ENCODE measurements at places on chromosomes 13 and 19.

- no peak for DNase-seq
Observed at GRCh38 chr13:32428581-32429432, 877 bp upstream of the N4BP2L1 start.

DNA sequence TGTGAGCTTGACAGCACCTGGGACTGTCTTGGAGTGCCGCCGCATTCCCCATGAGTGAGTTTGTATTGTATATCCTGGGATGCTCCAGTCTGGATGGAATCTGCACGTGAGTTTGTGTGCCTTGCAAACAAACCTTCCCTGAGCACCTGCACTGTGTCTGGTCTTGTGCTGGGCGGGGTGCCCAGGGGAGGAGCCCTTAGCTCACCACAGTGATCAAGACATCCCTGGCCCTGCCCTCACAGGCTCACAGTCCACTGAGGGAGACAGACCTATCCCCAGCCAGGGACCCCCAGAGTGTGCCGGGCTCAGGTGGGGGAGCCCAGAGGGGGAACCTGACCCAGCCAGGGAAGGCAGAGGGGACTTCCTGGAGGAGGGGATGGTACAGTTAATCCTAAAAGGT lies 1.7 kb upstream of the BCAM start:
- no peak for DNase-seq

- no peak for DNase-seq
Observed at GRCh38 chr13:49046002-49046401, 70.3 kb downstream of the FNDC3A start.

DNA sequence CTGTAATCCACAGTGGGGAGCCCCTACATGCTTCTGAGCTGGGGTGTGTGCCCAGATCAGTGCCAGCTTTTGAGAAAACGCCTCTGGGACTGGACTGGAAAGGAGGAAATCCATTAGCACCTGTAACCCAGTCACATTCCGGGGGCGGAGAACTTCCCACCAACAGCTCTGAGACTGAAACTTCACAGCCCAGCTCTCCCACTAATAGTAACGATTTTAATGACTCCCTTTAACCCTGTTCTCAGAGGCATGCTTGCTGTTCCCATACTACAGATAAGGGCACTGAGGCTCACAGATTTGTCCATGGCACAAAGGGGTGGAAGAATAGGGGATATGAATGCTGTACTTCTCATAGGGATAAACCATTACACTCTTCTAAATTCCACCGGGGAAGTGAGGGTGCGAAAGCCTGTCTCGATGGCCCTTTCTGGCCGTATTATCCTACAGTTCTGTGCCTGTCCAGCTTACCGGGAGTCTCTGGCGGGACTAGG lies 851 bp downstream of the FBXO46 start:
- DNase-seq = no peak

GRCh38 chr19:47240996-47241918 lies 10.3 kb upstream of the BBC3 start:
- DNase-seq = peak; percentile 81

DNA sequence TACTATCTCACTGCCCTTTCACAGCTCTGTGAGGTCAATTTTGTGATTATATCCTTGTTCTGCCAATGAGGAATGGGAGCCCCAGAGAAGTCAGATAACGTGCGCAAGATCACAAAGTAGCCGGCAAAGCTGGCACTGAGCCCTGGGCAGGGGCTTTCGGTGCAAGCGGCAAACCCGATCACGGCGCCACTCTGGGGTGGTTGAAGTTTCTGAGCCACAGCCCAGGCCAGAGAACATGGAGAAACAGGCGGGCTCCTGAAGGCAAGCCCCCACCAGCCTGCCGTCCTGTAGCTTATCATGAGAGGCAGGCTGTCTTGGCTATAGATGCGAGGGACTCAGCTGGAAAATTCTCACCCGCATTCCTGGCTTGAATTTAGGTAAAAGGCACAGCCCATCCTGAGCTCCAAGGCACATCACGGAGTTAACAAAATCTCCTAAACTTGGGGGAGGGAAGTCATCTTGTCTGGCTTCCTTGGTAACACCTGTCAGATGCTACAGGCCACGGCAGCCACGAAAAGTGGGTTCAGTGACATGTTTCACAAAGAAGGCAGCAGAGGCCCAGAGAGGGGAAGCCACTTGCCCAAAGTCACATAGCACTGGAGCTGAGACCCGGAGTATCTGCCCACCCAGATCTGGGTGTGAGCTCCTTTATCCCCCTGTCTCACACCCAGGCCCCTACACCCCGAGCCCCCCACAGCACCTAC lies 12.5 kb downstream of the TNNT1 start:
- DNase-seq = no peak

- no peak for DNase-seq
Observed at GRCh38 chr19:4058693-4059452, 7.8 kb downstream of the ZBTB7A start.

DNA sequence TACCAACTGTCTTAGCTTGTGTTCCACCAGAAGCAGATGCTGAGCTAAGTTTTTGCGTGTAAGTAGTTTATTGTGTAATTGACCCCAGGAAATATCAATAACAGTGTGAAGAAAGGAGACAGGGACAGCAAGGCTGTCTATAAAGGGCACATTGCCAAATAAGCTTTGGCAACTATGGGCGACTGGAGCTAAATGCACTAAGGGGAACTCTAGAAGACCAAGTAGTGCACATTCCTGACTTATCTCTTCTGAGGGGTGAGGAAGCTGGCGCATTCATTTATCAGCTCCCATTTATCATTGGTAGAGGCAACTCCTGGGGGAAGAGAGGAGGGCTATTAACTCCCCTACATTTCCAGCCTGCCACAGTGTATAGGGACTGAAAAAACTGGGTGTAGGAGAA lies 135.0 kb downstream of the DLEU7 start:
- DNase-seq = no peak

DNA sequence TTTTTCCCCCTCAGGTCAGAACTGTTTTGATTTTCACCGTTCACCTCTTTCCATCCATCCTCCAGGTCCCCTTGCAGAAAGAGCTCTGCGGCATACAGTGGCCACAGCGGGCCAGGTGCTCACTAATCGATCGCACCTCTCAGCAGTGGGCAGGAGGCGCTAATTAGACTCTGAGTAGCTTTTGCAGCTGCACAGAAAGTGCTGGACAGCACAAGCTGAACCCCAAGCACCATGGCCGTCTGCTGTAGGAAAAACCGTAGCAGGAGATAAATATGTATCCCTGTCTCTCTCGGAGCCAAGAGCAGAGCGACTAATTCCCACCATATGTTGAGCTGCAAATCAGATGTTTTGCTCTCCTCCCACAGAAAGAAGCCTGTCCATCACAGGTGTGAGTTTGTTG lies 54.4 kb downstream of the PEX11G start:
- no peak for DNase-seq

DNA sequence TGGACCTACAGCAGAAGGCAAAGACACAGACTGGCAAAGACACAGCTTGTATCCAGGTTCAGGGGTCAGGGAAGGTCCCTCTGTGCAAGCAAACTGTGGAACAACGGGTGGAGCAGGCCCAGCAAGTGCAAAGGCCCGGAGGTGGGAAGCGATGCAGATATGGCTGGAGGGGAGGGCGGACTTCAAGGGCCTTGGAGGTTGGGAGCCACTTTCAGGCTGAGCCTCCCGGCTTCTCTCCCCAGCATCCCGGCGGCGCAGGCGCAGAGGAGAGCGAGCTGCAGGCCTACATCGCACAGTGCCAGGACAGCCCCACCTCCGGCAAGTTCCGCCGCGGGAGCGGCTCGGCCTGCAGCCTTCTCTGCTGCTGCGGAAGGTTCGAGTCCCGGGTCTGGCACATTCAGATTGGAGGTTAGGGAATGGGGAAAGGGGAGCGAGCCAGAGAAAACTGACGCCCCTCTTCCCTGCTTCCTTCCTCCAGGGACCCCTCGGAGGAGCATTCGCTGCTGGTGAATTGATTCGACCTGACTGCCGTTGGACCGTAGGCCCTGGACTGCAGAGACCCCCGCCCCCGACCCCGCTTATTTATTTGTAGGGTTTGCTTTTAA lies 2.1 kb upstream of the PNPLA6 start:
- DNase-seq = peak; percentile 37

DNA sequence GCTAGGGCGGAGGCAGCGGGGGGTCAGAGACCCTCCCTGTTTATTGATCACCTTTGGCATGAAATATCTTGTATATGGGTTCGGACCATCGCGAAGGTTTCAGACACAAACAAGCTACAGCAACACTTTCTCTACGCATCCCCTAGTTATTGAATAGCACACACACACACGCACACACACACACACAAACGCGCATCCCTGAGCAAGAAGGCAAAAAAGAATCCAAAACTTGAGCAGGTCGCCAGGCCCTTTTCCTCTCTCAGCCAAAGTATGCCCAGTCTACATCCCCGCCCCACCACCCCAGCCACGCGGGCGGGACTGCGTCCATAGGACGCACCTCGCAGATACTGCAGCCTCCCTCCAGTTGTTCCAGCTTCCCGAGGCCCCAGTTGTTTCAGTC lies 16.0 kb downstream of the POU4F1 start:
- DNase-seq = no peak

- DNase-seq = peak; percentile 99
Observed at GRCh38 chr19:20051841-20052768, 12.8 kb upstream of the ZNF682 start.

DNA sequence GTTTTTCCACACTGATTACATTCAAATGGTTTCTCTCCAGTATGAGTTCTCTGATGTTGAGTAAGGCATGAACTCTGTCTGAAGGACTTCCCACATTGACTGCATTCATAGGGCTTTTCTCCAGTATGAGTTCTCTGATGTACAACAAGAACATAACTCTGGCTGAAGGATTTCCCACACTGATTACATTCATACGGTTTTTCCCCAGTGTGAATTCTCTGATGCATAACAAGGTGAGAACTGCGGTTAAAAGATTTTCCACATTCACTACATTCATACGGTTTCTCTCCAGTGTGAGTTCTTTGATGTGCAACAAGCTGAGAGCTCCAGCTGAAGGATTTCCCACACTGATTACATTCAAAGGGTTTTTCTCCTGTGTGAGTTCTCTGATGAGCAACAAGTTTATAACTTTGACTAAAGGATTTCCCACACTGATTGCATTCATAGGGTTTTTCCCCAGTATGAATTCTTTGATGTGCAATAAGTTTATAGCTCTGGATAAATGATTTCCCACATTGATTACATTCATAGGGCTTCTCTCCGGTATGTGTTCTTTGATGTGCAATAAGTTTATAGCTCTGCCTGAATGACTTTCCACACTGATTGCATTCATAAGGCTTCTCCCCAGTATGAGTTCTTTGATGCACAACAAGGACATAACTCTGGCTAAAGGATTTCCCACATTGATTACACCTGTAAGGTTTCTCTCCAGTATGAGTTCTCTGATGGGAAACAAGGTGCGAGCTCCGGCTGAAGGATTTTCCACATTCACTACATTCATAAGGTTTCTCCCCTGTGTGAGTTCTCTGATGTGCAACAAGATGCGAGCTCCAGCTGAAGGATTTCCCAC lies 23.5 kb downstream of the ZNF180 start:
- peak; percentile 33 for DNase-seq

DNA sequence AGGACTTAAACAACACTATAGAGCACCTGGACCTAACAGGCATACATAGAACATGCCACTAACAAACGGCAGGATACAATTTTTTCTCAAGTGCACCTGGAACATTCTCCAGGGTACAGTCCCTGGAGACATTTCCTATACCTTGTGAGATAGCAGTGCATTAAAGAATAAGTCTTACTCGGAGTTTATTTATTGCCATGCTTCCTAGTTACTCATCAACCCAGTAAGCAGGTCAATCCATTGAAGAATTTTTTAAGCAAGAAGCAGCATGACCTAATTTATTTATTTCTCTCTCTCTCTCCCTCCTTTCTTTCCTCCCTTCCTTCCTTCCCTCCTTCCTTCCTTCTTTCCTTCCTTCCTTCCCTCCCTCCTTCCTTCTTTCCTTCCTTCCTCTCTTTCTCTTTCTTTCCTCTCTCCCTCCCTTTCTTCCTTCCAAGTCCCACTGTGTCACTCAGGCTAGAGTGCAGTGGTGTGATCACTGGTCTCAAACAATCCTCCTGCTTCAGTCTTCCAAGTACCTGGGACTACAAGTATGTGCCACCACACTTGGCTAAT lies 6.6 kb upstream of the TFDP1 start:
- DNase-seq = no peak

- no peak for DNase-seq
Observed at GRCh38 chr13:103557878-103558277, 491.7 kb upstream of the SLC10A2 start.

- DNase-seq = no peak
Observed at GRCh38 chr19:49558591-49558990, 21.8 kb downstream of the NOSIP start.

- peak; percentile 89 for DNase-seq
Observed at GRCh38 chr19:7293762-7294557, at the start of gene INSR. Gene INSR, minus strand, starts transcription at chr19:7294414. Its CDS starts 523 bp downstream, at chr19:7293891.

- peak; percentile 26 for DNase-seq
Observed at GRCh38 chr13:31431722-31432137, 232.0 kb downstream of the B3GLCT start.

DNA sequence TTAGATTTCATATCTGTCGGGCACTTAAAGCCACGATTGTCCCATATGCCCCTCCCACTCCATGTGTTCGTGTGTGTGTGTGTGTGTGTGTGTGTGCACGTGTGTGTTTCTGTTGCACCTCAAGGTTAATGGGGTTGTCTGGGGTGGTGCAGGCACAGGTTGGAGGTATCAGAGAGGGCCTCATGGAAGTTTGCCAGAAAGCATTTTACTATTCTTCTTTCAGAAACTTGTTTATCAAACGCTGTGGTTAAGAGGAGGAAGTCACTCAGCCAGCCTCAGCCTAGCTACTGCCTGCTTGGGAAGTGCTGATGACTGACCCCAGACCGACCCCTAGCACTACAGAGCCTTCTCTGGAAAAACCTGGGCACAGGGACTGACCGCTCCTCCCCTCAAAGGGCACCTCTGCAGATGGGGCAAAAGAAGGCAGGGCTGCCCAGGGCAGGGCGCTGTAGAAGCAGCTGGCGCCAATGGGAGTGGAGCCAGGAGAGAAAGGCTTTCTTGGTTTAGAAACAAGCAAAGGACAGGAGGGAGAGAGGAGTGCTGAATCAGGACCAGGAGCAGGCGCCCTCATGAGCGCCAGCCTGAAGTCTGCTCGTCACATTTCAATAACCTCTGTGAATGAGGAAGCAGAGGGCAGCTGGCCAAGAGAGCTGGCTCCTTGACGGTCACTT lies 3.9 kb downstream of the SIAH3 start:
- DNase-seq = no peak

- no peak for DNase-seq
Observed at GRCh38 chr19:30646806-30647205, 274.6 kb downstream of the ZNF536 start.

DNA sequence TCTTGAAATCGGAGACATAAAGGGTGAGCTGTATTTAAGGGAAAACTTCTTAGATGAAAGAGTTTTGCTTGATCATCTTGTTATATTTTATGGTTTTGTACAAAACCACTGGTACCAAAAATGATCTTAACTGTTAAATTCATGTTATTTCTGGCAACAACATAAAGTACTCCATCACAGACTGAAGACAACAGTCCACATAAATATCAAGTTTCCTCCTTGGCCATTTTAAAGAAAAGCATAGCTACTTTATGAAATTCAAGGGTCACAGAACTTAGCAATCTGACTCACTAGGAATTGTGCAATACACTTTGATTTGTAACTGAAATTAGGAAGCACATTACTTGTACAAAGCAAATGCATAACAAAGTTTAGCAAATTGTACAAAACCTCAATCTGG lies 66.3 kb downstream of the TBC1D4 start:
- DNase-seq = peak; percentile 95

- no peak for DNase-seq
Observed at GRCh38 chr19:8251025-8251472, 41.9 kb downstream of the CERS4 start.
